ENCODE measurements at places on chromosomes 5 and 9.

DNA sequence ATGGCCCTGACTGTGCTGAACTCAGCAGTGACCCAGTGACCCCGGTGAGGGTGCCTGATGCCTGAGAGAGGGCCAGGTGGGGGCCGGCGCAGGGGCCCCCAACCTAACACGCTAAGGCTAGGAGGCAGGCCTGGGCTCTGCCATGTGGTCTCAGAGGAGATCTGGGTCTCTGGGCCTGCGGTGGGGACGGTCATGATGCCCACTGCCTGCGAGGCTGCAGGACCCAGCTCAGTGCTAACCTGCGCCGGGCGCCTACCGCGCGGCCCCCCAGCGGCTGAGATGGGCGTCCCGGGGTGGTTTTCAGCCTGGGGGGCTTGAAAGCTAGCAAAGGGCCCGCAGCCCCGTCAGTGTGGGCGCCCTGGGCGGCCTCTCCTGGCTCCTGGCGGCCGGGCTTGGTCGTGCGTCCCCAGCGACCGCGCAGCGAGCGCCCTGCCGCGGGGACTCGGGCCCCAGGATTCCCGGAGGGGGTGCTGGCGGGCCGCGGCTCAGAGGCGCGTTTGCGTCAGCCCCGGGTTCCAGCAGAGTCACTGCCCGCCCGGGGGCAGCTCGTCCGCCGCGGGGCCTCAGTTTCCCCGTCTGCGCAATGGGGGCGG is 2.5 kb downstream of the EGFL7 start:
- DNase-seq = peak; percentile 33

DNA sequence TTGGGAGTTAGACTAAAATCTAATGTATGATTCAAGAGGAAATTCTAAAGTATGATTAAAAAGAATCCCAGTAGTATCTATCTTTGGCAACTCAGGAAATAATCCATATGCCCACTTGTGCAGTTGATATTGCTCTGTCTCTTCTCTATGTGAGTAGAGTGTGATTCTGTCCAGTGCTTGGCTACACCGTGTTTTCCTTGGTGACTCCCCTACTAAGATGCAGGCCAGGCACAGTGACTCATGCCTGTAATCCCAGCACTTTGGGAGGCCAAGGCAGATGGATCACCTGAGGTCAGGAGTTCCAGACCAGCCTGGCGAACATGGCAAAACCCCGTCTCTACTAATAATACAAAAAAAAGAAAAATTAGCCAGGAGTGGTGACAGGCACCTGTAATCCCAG is 495.4 kb downstream of the MAT2B start:
- DNase-seq = no peak

DNA sequence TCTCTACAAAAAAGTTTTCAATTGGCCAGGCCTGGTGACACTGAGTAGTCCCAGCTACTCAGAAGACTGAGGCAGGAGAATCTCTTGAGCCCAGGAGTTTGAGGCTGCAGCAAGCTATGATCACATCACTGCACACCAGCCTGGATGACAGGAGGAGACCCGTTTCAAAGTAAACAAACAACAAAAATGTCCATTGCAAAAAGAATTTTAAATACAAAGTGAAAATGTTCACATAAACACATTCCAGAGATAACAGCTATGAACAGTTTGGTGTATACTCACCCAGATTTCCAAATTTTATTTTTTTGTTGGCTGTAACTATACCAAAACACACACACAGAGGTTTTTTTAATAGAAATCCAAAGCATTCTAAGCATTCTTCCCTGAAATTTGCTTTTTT is 39.8 kb downstream of the ADRA1B start:
- DNase-seq = no peak

GRCh38 chr5:82859451-82860140 is 217.6 kb downstream of the TMEM167A start:
- DNase-seq = no peak

DNA sequence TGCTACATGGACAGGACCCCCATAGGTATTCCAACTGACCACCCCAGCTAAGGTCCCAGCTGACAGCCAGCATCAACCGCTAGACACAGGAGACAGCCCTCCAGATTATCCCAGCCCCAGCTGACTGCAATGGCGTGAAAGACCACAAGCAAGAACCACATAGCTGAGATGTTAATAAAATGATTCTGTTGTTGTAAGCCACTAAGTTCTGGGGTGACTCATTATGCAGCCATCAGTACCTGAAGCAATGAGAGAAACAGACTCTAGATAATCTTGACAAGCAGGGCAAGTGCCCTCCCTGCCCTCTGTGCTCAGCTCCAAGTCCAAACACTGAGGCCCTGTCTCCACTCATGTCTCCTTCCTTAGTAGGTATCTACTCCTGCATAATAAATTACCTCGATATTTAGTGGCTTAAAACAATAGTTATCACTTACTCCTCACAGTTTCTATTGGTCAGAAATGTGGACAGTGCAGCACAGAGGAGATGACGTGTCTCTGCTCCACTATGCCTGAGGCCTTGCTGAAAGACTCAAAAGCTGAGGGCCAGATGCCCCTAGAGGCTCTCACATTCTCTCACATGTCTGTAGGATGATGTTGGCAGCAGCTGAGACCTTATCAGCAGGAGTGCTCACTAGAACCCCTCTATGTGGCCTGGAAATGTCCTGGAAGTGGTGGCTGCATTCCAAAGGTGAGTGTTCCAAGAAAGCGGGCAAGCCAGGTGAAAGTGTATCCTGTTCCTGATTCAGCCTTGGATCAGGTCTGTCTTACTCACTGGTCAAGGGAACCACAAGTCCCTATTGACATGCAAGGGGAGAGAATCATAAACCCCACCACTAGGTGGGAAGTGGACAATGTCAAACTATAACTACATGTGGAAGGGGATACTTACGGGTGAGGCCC is 2.5 kb downstream of the MGAT1 start:
- peak; percentile 27 for DNase-seq

GRCh38 chr9:136852664-136853595 is 784 bp downstream of the MAMDC4 start:
- DNase-seq = no peak

- no peak for DNase-seq
These were observed 992.6 kb downstream of the DNAH5 start for GRCh38 chr5:12951846-12952245.

GRCh38 chr9:24434183-24434582 is 111.5 kb downstream of the IZUMO3 start:
- no peak for DNase-seq

- DNase-seq = no peak
These were observed 516.0 kb downstream of the ZNF608 start for GRCh38 chr5:124230456-124230855.

GRCh38 chr5:36418152-36418979 is 116.7 kb upstream of the RANBP3L start:
- DNase-seq = no peak

- DNase-seq = no peak
These were observed 215.8 kb downstream of the FRMD3 start for GRCh38 chr9:83322438-83322837.

GRCh38 chr9:96751815-96752214 is 26.1 kb downstream of the ZNF510 start:
- peak; percentile 69 for DNase-seq

GRCh38 chr5:178279026-178279722 is 46.6 kb upstream of the PHYKPL start:
- DNase-seq = no peak

DNA sequence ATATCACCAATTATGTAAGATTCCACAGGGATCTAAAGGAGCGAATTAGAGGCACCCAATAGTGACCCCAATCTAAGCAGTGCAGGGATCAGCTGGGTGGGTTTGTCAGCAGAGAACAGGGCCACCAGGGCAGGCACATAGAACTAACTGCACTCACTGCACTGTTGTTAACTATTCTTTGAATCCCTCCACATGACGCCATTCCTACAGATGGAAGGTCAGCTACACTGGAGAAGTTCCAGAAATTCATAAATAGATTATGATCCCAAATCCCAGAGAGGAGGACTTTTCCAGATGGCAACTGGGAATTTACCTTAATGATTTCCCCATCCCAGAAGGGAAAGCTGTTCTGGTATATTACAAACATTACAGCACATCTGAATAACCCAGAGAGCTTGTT is 84.2 kb downstream of the THBS4 start:
- no peak for DNase-seq

GRCh38 chr9:82208741-82209450 is 220.3 kb downstream of the SPATA31D1 start:
- DNase-seq = no peak

DNA sequence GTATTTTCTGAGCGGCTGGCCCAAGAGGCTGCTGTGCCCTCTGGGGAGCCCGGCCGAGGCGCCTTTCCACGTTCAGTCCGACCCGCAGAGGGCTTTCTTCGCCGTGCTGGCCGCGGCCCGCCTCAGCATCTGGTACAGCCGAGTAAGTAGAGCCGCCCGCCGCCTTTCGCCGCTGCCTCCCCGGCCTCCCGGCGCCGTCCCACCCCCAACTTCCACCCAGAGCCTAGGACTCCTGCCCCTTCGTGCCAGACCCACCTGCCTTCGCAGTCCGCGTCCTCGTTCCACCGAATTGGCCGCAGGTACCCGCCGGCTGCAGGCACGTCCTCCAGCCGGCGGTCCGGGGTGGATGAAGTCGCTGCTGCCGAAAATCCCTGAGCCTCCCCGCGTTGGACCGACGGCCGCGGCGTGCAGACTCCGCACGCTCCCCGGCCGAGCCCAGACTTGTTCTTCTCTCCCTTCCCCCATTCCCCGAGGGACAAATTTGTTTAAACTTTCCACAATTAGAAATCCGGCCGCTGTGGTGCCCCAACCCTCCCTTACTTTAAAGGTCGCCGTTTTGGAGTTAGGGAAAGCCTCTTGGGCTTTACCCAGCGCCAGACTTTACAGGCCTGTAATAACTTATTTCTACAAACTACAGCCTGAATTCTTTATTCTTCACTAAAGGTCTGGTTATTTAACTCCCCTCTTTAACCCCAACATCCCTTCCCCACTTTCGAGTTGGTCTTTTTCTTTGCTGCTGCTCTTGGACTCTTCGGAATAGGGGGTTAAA is 589 bp downstream of the RIC1 start:
- DNase-seq = peak; percentile 32

GRCh38 chr9:81266086-81266485 is 423.3 kb downstream of the TLE1 start:
- DNase-seq = no peak

DNA sequence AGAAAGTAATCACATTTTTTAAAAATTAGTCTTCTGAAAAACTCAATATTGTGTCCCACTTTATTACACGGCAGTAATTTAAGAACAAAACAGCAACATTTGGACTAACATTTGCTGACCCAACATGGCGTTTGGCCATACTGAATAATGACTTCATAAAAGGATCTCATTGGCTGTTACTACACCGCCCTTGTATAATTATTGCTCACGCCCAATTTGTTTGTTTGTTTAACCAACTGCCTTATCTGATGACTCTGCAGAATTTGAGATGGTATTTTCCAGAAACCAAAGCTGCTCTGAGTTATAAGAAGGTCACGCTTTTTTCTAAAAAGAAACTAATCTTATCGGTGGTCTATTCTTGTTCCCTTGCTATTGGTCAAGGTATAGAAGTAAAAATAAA is 200.2 kb upstream of the TARS1 start:
- no peak for DNase-seq

DNA sequence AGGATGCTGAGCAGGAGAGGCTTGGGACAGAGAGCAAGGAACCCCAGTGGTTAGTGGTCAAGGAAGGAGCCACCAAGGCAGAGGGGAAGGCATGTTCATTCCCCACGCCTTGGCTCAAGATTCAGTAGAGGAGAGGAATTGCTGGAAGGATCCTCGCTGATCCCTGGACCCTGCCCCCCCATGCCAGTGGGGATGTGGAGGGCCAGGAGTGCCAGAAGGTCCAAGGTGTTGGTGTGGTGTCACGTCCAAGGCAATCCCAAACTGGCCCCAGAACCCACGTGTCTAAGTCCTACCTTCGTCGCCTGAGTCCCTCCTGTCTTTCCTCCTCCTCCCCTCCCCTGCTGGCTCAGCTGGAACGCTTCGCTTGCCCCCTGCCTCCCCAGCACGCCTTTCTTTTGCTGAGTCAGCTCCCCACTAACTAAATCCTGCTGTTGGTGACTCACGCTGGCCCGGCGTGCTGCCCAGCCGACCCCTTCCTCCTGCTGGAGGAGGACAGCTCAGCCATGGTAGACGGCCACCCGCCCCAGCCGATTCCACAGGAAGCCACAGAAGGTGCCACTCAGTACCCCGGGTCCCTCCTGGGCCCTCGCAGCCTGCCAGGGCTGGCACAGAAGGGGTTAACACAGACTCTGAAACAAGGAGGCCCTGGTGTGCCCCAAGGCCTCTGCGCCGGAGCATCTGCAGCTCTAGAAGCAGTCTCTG is 37.6 kb upstream of the ORM1 start:
- no peak for DNase-seq

DNA sequence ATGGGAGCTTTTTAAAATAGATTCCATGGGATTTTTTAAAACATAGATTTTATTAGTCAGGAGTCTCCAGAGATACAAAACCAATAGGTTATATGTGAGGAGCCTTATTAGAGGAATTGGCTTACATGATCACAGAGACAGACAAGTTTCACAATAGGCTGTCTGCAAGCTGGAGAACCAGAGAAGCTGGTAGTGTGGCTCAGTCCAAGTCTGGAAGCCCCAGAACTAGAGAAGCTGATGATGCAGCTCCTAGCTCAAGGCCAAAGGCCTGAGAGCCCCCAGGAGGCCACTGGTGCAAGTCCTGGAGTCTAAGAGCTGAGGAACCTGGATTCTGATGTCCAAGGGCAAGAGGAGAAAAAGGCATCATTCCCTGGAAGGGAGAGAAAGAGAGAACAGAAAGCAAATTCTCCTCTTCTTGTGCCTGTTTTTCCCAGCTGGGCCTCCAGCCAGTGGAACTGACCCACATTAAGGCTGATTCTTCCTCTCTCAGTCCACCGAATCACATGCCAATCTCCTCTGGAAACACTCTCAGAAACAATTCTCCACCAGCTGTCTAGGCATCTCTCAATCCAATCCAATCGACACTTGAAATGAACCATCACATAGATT is 59.3 kb downstream of the AHRR start:
- peak; percentile 79 for DNase-seq

- no peak for DNase-seq
These were observed 20.8 kb upstream of the GTF3C5 start for GRCh38 chr9:133009906-133010582.

DNA sequence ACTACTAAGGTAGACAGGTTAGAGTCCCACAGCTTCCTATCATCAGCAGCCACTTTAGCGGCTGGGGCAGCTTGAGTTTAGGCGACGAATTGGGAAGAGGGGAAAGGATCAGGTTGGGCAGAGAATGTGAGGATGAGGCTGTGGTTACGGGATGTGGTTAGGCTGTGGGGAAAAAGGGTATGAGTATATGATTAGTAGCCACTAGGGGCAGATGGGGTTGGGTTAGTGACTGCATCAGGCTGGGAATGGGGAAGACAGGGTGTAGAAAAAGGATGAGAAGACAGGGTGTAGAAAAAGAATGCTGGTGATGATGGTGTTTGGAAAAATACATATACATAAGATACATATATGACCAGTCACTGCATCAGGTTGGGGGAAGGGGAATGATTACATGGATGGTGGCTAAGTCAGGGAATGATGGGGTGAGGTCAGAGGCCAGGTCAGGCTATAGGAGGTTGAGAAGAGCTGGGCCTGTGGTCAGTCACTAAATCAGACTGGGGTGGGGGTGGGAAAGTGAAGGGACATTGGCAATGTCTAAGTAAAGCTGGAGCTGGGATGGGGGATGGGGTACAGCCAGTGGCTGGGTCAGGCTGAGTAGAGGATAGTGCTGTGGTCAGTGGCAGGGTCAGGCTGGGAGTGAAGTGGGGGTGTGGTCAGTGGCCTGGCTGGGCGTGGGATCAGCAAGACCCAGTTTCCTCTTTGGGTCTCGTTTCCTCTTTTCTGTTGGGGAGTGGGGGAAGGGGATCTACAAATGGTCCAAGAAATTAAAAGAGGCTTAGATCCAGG is 2.1 kb downstream of the TLN1 start:
- peak; percentile 83 for DNase-seq

GRCh38 chr9:123390337-123391135 is 34.5 kb downstream of the CRB2 start:
- DNase-seq = no peak

- DNase-seq = no peak
These were observed 428.3 kb upstream of the CDH6 start for GRCh38 chr5:30765227-30765626.
